Brain microvascular endothelial cell (primary cell): ENCODE measurements at places on chromosomes 7 and 10.
A peak's percentile ranks its signal among the peaks of the same experiment; 100 is the strongest.

DNA sequence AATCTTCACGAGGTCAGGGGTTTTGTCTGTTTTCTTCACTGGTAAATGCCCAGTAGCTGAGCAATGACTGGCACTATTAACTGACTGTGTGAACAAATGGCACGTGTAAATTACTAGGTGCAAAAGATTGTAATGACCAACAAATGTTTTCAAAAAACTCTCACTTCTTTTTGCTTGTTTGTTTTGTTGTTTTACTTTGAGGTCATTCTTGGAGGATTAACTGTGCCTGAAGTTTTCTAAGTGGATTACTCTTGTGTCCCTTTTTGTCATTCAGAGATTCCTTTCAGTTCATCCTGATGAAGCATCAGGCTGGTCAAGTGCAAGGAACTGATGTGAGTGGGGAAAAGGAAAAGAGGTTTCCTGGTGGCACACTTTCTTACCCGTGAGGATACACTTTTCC lies 74.4 kb upstream of the PPP1R3C start:
- no peak for DNase-seq

DNA sequence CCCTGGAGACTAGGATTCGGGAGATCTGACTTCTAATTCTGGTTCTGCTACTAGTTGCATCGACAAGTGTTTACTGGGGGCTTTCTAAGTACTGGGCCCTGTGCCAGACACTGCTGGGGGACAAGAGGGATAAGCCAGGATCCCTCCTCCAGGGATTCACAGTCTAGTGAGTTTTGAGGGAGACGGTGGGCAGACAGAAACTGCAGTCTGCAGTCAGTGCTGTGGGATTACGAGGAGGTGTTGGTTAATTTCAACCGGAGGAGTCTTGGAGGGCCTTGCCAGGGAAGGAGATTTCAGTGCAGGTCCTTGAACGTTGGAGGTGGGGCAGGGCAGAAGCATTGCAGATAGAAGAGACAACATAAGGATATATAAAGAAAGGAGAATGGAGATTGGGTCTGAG lies 3.5 kb upstream of the KCNH2 start:
- DNase-seq = no peak

DNA sequence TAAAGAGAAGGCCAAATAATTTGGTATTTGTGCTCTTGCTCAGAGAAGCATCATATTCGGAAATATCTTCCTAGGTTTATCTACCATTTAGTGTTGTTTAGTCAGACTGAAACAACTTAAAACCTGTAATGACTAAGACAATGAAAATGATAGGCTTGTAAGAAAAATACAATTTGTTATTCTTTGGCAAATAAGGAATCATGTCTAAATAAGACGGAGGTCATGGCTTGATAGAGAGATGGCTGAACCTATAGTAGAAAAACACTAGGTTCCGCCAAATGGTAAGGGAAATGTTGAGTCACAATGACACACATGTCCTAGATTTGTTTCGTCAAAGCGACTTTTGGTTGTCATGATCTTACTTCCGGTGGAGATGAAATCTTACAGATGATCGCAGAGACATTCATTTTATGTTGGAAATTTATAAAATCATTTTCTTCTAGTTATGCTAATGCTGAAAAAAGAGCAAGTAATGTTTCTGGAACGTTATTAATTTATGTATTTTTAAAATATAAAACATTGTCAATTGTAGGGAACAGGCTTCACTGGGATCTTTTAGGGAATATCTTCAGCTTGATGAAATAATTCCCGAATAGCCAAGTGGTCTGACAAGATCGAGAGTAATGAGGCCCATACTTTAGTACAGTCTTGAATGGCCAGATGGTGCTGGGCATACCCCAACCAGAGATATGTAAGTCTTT lies 1.0 kb downstream of the SRGN start:
- DNase-seq = peak; percentile 80

DNA sequence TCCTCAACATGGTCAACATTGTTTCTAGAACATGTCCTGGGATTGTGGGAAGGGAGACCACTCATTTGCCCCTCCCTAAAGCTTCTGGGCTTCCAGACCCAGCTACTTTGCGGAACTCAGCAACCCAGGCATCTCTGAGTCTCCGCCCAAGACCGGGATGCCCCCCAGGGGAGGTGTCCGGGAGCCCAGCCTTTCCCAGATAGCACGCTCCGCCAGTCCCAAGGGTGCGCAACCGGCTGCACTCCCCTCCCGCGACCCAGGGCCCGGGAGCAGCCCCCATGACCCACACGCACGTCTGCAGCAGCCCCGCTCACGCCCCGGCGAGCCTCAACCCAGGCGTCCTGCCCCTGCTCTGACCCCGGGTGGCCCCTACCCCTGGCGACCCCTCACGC lies at the start of gene EPO:
TSS of gene EPO (plus strand) at position 190 of the 392 bp plus-strand sequence. CDS start 513 bp downstream, outside the sequence.
- no peak for DNase-seq

DNA sequence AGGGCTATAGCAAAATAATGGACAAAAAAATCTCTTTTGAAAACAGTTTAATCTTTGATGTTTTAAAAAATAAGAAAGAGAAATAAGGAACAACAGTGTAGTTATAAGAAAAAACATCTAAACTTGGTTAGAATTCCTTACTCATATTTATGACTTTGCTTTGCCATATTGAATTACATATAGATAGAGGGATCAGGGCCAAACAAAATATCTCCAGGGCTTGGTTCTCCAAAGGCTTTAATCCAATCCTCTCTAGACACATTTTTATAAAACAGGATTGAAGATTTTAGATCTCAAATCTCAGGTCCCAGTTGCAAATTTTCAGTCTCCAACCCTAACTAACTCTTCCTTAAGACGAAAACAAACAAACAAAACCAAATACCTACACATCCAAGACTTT lies 72.6 kb upstream of the RHOBTB1 start:
- DNase-seq = no peak

DNA sequence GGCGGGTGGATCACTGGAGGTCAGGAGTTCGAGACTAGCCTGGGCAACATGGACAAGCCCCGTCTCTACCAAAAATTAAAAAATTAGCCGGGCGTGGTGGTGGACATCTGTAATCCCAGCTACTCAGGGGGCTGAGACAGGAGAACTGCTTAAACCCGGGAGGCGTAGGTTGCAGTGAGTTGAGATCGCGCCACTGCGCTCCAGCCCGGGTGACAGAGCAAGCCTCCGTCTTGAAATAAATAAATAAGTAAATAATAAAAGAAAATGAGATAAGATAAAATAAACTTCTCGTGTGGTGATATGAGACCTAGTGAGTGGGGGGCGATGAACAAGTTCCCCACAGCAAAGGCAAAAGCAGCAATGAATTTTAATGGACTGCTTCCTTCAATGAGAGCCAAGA lies 33.6 kb upstream of the LMTK2 start:
- no peak for DNase-seq

GRCh38 chr10:4242561-4243035 lies 457.6 kb upstream of the KLF6 start:
- DNase-seq = peak; percentile 91

- DNase-seq = no peak
Measured at GRCh38 chr10:104892879-104893617, 252.0 kb downstream of the SORCS3 start.

DNA sequence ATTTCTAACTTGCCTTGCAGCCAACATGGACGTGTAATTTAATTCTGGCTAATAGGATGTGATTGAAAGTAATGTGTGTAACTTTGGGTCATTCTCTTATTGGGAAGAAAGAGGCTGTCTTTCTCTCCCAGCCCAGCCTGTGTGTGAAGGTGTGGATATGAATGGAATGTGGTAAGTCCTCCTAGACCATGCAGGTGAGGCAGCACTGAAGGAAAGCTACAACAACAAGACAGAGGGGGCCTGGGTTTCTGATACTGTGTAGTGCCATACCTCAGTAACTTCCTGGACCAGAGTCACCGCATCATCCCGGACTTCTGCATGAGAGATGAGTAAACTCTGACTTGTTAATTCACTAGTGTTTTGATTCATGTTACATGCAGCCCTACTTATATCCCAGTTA lies 237.0 kb downstream of the EXOC4 start:
- no peak for DNase-seq

DNA sequence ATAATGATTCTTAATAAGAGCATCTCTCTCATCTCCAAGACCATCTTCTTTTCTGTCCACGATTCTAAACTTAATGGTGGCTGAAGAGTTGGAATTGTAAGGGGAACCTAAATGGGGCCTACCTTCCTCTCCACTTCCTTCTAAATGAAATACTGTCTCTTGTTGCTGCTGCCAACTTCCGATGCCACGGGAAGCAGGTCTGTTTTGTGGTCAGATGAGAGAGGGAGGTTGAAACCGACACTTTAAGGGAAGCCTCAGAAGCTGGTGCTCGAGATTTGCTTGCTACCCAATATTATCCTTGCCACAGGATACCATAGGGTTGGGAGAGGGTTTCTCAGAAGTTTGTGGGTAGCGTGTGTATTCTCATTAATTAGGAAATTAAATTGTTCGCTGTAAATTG lies 464.1 kb downstream of the SUGCT start:
- no peak for DNase-seq

- no peak for DNase-seq
Measured at GRCh38 chr7:25586513-25586912, 358.2 kb upstream of the NPVF start.

DNA sequence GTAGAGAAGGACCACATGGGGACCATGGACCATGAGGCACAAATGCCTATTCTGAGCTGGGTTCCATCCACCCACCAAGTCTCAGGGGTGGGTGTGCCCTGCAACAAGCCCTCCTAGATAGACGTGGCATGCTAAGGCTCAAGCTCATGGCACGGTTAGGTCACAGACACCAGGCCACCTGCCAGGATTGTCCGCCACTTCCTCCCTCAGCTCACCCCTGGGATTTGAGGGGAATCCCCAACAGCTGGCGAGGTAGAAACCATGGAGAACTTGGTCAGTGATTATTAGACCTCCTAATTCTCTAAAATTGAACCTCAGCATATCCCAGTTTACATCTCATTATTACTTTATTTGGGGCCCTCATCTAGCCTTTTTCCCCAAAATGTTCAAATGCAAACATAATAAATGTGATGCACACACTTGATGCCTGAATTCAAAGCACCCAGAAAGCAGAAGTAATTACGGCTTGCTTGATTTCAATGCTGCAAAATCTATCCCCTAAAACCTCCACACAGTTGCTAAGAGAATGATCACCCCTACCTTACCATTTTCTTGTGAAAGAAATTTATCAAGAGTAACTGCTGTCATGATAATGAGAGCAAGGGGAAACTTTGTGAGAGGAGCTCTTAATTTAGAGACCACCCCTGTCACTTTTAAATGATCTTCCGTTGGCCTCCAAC lies 366.6 kb upstream of the PFKP start:
- DNase-seq = no peak

DNA sequence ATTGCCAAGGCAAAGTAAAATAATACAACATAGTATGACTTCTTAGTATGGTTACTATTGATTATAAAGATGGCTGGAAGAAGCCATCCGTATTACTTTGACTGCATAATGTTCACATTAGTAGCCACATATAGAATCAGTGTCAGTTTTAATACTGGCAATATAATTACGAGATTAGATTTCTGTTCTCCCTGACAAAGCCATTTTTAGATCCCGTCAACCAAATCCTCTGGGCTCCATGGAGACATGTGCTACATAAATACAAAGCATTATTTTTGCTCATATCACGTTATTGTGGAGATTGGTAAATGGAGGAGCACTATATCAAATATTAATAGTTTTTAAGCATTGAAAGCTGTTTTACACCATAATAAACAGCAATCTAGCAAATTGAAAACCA lies 124.0 kb downstream of the MAGI2 start:
- no peak for DNase-seq

- DNase-seq = no peak
Measured at GRCh38 chr10:34753014-34753757, 61.9 kb downstream of the PARD3 start.

GRCh38 chr10:11440250-11441150 lies 170.9 kb downstream of the USP6NL start:
- DNase-seq = no peak

DNA sequence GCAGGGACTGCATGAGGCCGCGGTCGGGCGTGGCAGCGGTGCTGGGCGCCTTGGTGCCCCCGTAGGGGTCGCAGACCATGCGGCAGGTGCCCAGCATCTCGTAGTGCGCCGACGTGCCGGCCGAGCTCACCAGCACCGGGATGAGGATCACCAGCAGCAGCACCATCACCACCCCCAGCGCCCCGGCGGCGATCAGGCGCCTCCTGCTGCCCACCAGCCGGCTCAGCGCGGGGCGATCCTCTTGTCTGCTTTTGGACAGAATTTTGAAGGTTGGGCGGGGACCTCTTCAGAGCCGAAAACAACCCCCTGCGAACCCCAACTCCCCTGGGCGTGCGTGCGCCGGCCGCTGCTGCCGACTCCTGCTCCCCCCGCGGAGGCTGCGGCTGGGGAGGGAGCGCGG lies 779 bp downstream of the C1QL3 start:
- DNase-seq = no peak

- no peak for DNase-seq
Measured at GRCh38 chr10:104831272-104831671, 190.2 kb downstream of the SORCS3 start.

DNA sequence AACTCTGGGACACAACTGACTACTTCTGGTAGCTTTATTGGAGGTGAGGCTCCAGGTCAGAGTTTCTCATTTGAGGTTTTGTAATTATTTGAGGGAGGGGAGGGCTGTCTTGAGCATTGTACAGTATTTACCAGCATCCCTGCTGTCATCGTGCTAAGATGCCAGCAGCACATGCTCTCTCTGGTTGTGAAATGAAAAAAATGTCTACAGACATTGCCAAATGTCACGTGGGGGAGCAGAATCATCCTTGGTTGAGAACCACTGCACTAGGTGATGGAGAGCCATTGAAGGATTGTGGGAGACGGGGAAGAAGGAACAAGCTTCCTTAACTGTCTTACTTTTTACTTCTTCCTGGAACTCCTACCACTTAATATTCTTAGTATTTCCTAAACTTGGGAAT lies 5.0 kb downstream of the SEPTIN7 start:
- DNase-seq = no peak

GRCh38 chr7:42221304-42221703 lies 15.7 kb downstream of the GLI3 start:
- DNase-seq = no peak

GRCh38 chr7:4022265-4022664 lies 659.8 kb upstream of the FOXK1 start:
- no peak for DNase-seq

DNA sequence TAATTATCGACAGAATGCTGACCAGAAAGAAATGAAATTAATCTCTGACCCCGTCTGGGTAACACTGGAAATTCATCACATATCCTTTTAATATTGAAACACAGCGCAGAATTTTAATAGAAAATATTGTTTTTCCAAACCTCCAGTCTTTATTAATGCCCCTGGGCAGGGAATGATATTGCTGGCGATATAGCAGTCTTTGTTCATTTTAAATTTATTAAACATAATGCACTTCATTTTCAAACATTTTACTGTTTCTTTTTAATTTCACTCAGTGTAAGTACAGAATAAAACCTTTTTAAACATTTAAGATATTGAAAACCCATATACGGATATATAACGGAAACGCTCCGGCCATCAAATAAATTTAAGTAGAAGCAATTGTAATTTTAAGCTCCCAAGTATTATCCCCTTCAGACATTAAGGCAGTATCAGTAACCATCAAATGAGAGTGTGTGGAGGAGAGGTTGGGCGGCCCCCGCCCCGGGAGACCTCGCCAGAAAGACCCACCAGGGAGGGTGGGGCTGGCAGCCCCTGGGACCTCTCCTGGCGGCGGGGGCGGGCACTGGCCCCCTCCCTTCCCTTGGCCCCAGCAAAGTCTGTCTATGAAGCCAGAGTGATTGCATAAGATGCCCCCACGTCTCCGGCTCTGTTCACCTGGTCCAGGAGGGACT lies 10.8 kb downstream of the UNCX start:
- DNase-seq = no peak

- no peak for DNase-seq
Measured at GRCh38 chr10:26222563-26222962, 6.0 kb downstream of the GAD2 start.
